ENCODE measurements at places on chromosomes 4 and X. TPM values are rescaled to one million over a fixed set of nuclear protein-coding genes. Genes with fewer than 3 reads are reported as not detected.

The GPR50 gene
- not detected for total RNA-seq

The MAGEA2 gene
- not detected for total RNA-seq

The DRP2 gene
- total RNA-seq: 0.57 TPM

The BCAP31 gene
- 129 TPM for total RNA-seq

The PPP1R2C gene
- not detected for total RNA-seq

The CYBB gene
- total RNA-seq: 67.5 TPM

The PFKFB1 gene
- 0.14 TPM for total RNA-seq

The CXCL1 gene
- total RNA-seq: 0.74 TPM

The XAGE1A gene
- total RNA-seq: not detected

The WNK3 gene
- total RNA-seq: 4.4 TPM
